SJSA1 (cell line): ENCODE measurements at places on chromosomes 6 and 20. TPM values are rescaled to one million over a fixed set of nuclear protein-coding genes. Genes with fewer than 3 reads are reported as not detected.
A peak's percentile ranks its signal among the peaks of the same experiment; 100 is the strongest.

MOG gene
- not detected in 2 replicates for total RNA-seq

GRCh38 chr6:88298066-88298845, 132.1 kb upstream of the CNR1 start:
- H3K27ac ChIP-seq = no peak overlapping the region
- DNase-seq = no peak
- no peaks in the 10 kb centered on the region for H3K27me3 ChIP-seq

DNA sequence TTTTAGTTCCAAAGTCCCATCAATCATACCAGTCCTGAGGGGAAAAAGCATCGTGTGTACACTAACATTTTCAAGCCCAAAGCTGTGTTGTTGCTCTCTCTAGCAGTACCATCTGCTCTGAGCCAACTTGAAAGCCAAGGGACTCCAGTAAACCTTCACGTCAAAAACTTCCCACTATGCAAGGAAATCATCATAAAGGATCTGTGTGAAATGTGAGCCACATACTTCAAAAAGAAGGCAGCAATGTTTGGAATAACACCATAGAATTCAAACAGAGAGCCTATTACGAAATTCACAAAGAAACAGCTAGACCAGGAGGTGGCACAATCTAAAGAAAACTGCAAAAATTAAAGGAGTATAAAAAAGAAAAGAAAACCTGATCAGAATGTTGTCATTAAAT, 399.8 kb upstream of the EPHA7 start:
- H3K27ac ChIP-seq = no peak overlapping the region
- no peaks in the 10 kb centered on the region for H3K36me3 ChIP-seq
- H3K4me1 ChIP-seq = no peaks in the 10 kb centered on the region

- no peaks in the 10 kb centered on the region for H3K27me3 ChIP-seq
- no peak overlapping the region for H3K4me3 ChIP-seq
- H3K4me1 ChIP-seq = peaks cover 5% of the 10 kb centered on the region; the same call in 1 of the 2 replicates
- H3K36me3 ChIP-seq = no peaks in the 10 kb centered on the region
- no peak overlapping the region for H3K27ac ChIP-seq
- DNase-seq = no peak
Measured at GRCh38 chr6:132009175-132009574, 58.0 kb upstream of the CCN2 start.

DNA sequence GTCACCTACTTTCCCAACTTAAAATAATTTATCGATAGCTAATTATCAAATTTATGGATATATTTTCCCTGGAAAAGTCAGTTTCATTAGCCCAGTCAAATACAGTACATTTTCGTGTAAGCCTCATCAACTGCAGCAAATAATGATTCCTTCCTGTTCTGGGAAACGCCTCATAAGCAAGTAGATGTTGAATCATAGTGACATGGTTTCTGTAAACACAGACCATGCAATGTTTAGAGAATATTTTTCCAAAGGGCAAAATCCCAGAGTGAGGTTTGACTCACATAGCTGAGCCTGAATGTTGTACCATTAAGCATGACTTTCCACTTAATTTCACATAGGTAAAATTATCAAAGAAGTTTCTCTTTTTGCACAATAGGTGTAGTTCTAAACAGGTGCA, 16.7 kb upstream of the VNN1 start:
- H3K27me3 ChIP-seq = no peaks in the 10 kb centered on the region
- DNase-seq = no peak
- 0 out of 2 replicates have a peak overlapping the region, but pooled peaks have one; percentile 6 for H3K27ac ChIP-seq
- no peaks in the 10 kb centered on the region; the same call in 1 of the 2 replicates for H3K4me1 ChIP-seq

DNA sequence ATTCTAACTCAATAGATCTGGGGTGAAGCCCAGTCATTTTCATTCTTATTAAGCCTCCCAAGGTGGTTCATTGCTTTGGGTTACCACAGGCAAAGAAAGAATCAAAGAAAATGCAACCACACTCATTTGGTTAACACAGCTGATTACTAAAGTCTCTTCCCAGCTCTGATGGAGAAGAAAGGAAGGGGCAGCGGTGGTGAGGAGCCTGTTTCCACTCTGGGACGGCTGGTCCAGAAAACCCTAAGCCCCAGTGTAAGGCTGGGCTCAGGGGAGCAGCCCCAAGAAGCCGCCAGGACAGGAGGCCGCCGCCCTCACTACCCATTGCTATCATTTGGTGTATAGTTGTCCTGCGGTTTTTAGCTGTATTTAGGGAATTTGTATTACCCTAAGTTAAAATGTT, 226.9 kb downstream of the CD83 start:
- no peaks in the 10 kb centered on the region for H3K36me3 ChIP-seq
- no peaks in the 10 kb centered on the region for H3K4me1 ChIP-seq
- H3K27ac ChIP-seq = no peak overlapping the region
- DNase-seq = no peak

DNA sequence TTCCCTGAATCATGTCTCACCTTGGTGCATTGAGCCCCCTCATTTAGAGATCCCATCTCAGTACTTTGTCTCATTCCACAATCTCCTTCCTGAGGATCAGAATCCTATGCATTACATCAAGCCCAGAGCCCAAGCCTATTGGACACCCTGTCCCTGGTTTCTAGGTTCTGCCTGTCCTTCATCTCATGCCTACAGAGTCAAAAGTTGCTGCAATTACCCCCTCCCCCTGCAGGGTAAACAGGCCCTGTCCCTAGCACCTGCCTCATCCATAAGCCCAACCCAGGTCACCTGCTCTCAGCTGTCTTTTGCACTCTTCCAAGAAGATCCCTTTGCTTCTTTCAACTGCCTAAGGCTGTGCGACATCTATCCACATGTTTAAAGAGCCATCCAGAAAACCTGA, 93.9 kb downstream of the SPTLC3 start:
- H3K36me3 ChIP-seq = no peaks in the 10 kb centered on the region
- H3K27ac ChIP-seq = no peak overlapping the region
- H3K27me3 ChIP-seq = no peaks in the 10 kb centered on the region
- H3K4me1 ChIP-seq = no peaks in the 10 kb centered on the region
